ENCODE measurements at places on chromosomes 16 and 17.

GRCh38 chr17:35312790-35313711 lies 60.4 kb downstream of the SLFN11 start:
- DNase-seq, result no peak

GRCh38 chr17:32757963-32758362 lies 119.0 kb downstream of the MYO1D start:
- DNase-seq, result no peak

DNA sequence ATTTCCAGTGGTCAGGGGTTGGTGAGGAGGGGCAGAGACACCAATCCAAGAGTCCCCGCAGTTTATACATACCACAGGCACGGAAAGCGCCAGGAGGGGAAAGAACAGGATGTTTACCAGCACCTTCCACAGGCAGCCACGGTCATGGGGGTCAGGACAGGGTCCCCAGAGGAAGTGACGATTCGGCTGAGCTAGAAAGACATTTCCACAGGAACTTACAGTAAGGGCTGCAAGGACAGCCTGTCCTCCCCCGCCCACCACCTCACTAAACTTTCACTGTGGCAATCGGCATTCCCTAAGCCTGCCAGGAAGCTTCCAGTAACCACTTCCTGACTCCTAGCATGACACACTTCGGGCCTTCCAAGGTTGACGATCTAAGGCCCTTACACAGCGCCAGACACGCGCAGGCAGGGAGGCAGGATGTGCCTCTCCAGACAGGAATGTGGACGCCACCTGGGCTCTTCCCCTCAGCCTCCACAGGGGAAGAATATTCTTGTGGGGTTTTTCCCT lies 1.2 kb upstream of the MT2A start:
- no peak for DNase-seq

DNA sequence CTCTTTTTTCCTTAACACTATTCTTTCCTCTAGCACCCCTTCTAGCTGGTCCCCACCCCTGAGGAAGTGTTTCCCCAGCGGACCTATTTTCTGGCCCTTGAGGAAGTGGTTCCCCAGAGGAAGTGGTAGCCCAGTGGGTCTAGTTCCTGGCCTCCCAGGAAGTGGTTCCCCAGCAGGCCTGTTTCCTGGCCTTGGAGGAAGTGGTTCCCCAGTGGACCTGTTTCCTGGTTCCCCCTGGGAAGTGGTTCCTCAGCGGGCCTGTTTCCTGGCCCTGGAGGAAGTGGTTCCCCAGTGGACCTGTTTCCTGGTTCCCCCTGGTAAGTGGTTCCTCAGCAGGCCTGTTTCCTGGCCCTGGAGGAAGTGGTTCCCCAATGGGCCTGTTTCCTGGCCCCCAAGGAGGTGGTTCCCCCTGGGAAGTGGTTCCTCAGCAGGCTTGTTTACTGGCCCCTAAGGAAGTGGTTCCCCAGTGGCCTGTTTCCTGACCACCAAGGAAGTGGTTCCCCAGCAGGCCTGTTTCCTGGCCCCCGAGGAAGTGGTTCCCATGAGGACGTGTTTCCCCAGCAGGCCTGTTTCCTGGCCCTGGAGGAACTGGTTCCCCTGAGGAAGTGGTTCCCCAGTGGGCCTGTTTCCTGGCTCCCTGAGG lies 58.3 kb downstream of the NTN1 start:
- no peak for DNase-seq

- DNase-seq, result no peak
These were observed 25.0 kb downstream of the FANCA start for GRCh38 chr16:89791278-89791995.

DNA sequence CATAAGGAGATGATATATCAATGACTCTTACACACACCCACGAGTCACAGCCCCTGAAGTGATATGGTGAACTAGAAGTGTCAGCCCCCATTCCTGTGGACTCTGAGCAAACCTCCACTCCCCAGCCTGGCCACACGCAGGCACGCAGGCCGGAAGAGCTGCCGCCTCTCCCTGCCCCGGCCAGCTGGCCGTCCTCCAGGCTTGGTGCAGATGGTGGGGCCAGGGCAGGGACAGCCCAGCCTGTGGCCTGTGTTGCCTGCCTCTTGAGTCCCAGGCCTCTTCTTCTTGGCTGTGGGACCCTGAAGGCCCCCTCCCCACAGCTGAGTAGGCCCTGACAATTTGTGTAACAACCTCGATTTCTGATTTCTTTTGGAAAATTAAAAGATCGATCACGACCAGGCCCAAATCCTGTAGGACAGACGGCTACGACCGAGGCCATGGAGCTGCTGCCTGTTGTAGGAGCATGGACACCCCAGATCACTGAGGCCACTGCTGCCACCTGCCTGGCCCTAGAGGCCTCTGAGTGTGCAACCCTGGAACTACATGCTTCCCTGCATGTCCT lies 10.0 kb upstream of the MPRIP start:
- DNase-seq, result no peak

DNA sequence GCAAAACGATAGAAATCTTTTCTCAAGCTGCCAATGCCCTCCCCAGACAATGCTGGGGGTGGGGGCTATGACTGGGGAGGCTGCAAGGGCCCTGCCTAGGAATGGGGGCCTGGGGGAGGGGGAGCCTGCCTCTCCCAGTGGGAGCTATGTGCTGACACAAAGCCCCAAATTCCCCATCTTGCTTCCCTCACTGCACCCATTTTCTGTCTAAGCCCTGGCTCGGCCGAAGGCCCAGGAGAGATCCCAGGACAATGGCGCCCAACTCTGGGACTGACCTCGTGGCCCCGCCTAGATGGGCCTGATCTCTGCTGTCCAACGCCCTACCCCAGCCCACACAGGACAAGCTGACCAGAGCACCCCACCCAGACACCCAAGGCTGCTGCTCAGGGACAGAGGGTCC lies 11.1 kb upstream of the KCNJ12 start:
- no peak for DNase-seq

DNA sequence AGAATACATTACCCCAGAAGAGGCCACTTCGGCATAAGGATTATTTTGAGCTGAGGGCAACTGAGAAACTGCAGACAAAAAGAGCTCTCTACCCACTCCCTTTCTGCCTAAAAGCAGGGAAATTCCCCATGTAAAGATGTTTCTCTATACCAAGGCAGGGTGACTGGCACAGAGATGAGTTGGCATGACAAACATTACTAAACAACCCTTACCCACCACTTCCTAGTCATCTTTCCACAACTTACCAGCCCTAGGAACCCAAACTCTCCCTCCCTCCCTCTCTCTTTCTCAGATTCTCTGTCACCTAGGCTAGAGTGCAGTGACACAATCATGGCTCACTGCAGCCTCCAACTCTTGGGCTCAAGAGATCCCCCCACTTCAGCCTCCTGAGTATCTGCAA lies 68.6 kb downstream of the EMP2 start:
- DNase-seq, result no peak

DNA sequence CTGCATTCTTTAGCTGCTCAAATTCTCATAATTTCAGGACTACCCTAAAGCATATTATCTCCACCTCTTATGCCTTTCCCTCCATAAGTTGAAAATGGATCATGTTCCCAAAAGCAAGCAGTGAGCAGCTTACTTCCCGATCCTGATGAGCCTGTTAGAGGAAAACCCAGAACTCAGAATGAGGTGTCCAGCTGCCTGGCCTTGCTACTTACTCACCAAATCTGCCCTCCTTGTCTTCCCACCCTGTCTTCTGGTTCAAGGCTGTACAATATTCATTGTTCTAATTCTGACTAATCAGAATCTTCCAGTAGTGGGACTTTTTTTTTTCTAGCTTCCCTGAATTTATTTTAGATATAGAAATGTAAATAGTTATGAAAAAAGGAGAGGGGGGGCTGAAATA lies 10.8 kb downstream of the LYRM1 start:
- DNase-seq, result no peak

GRCh38 chr16:88779406-88780141 lies 5.4 kb downstream of the PIEZO1 start:
- no peak for DNase-seq

DNA sequence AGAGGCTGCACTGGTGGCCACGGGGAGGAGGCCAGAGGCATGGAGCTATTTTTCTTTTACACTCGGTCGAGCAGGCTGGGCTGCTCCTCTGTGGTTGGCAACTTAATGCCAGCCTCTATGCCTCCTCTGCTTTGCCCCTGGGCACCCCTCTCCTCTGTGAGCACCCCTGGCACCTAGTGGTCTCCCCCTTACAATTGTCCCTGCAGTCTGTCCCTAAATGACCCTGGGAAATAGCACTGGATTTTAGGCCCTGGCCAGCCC lies 27.0 kb downstream of the LRRC75A start:
- DNase-seq, result no peak

- DNase-seq, result no peak
These were observed 5.7 kb upstream of the PMP22 start for GRCh38 chr17:15270628-15271381.

DNA sequence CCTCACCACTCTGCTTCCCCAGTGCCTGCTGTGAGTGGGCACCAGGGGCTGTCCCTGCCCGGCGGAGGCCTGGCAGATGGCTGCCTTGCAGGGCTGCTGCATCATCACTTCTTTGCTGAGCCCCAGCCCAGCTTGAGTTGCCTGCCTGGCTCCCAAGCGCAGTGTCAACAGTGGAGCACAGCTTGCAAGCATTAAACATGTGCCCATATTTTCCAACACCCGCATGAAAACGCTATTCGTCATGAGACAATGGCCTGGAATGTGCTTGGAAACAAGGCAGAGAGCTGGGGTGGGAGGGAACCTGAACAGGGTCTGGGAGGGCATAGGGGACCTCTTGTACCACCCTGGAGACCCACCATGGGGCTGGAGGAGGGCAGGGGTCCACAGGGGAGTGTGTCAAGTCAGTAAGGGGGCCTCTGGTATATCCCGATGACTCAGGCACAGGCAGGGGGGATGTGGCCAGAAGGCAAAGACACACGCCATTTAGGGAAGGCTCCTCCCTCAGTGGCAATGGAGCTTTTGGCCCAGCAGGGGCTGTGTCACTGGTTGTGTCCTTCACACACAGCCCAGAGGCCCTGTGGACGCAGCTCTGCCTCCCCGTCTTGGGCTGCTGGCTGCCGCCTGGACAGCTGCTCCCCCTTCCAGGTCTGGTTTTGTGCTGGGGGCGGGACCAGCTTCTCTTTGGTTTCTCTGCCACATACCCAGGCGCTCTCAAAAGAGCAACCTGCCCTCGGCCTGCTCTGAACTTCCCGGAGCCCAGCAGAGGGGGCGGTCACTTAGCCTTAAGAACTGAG lies 17.4 kb upstream of the MTSS2 start:
- DNase-seq, result no peak

Data from cortex of kidney (tissue), 1 donor.